ENCODE measurements at places on chromosomes 1 and 21. TPM values are rescaled to one million over a fixed set of nuclear protein-coding genes. Genes with fewer than 3 reads are reported as not detected.

Gene CELA3A
- total RNA-seq: not detected

Gene DEGS1
- total RNA-seq: 43.3 TPM

Gene ELF3
- not detected for total RNA-seq

Gene TNFSF18
- total RNA-seq: 1.0 TPM

Gene NPL
- total RNA-seq: 47.5 TPM

Gene PPOX
- total RNA-seq: 13.6 TPM

Gene TNFAIP8L2
- 4.2 TPM for total RNA-seq

Gene ANKRD34A
- total RNA-seq: under 0.01 TPM

Gene HFM1
- total RNA-seq: 16.2 TPM

Gene AMPD2
- 34.4 TPM for total RNA-seq

Gene FBXO44
- 3.1 TPM for total RNA-seq

Gene SELE
- total RNA-seq: 1.6 TPM

Gene PTCH2
- total RNA-seq: 1.6 TPM

Gene KLHDC9
- not detected for total RNA-seq

Gene LIN28A
- not detected for total RNA-seq

Gene LDLRAD1
- not detected for total RNA-seq

Gene LRRC8B
- total RNA-seq: 3.7 TPM

Gene KCNN3
- 3.7 TPM for total RNA-seq

Data from skeletal muscle tissue (tissue), 5 donors.